ENCODE measurements at places on chromosomes 12 and 14. TPM values are rescaled to one million over a fixed set of nuclear protein-coding genes. Genes with fewer than 3 reads are reported as not detected.
A peak's percentile ranks its signal among the peaks of the same experiment; 100 is the strongest.

Gene SPATS2
- 5.7 TPM for total RNA-seq

Gene RHNO1
- 8.5 TPM for total RNA-seq

GRCh38 chr14:88505621-88506020, 49.2 kb downstream of the PTPN21 start:
- peaks cover 34% of the 10 kb centered on the region for H3K36me3 ChIP-seq
- H3K4me3 ChIP-seq = no peak overlapping the region

DNA sequence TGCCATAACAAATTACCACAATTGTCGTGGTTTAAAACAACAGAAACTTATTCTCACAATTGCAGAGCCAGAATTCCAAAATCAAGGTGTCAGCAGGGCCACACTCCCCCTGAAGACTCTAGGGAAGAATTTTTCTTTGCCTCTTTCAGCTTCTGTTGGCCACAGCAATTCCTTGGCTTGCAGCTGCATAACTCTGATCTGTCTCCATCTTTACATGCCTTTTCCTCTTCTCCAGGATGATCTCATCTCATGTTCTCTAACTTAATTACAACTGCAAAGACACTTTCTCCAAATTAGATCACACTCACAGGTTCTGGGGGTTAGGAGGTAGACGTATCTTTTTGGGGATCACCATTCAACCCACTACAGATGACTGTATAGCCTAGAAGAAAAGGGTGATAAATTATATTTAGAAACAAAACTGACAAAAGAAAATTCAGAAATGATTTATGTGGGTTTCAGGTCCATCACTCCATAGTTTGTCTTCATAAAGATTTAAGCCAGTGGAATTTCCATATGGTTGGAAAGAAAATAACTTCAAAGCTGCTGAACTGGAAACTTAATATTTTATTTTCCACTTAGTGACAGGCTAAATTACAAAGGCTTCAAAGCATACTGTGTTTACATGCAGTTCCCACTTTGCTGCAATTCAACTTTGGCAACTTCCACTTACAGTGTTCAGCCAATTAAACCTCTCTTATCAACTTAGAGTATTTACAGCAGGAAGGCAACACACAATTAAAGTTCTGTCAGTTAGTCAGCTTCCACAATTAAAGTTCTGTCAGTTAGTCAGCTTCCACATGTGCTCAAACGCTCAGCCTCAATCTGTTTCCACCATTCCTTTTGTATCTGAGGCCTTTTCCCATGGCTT, 213.3 kb downstream of the EPS8 start:
- H3K27ac ChIP-seq = no peak overlapping the region
- H3K27me3 ChIP-seq = no peaks in the 10 kb centered on the region
- H3K4me3 ChIP-seq = no peak overlapping the region
- no peak for DNase-seq
- H3K36me3 ChIP-seq = no peaks in the 10 kb centered on the region

DNA sequence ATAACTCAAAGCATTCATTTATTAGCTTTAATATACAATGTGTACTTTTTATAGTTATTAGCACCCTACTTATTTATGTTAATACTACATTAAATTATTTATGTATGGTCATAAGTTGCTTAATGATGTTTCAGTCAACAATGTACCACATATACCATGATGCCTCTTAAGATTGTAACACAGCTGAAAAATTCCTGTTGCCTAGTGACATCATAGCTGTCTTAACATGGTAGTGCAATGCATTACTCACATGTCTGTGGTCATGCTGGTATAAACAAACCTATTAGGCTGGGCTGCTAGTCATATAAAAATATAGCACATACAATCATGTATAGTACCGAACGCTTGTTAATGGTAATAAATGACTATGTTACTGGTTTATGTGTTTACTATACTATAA, 120.4 kb downstream of the ANO6 start:
- no peak overlapping the region for H3K27ac ChIP-seq
- peaks cover 10% of the 10 kb centered on the region for H3K4me1 ChIP-seq
- H3K36me3 ChIP-seq = peaks cover 14% of the 10 kb centered on the region
- no peaks in the 10 kb centered on the region for H3K27me3 ChIP-seq
- DNase-seq = no peak

GRCh38 chr12:124073356-124074035, 100.5 kb downstream of the ZNF664 start:
- DNase-seq = no peak
- H3K4me3 ChIP-seq = no peak overlapping the region
- no peak overlapping the region for H3K27ac ChIP-seq
- H3K27me3 ChIP-seq = no peaks in the 10 kb centered on the region
- no peaks in the 10 kb centered on the region for H3K36me3 ChIP-seq
- H3K4me1 ChIP-seq = no peaks in the 10 kb centered on the region

- no peak overlapping the region for H3K27ac ChIP-seq
- no peaks in the 10 kb centered on the region for H3K4me1 ChIP-seq
- DNase-seq = no peak
- H3K36me3 ChIP-seq = no peaks in the 10 kb centered on the region
- H3K27me3 ChIP-seq = peaks cover 3% of the 10 kb centered on the region
- H3K4me3 ChIP-seq = no peak overlapping the region
These were observed 6.5 kb downstream of the CEBPE start for GRCh38 chr14:23112359-23113178.

- DNase-seq = no peak
- no peak overlapping the region for H3K4me3 ChIP-seq
- no peaks in the 10 kb centered on the region for H3K27me3 ChIP-seq
- peak overlapping the region; percentile 33 for H3K27ac ChIP-seq
These were observed 44.7 kb upstream of the KCNJ8 start for GRCh38 chr12:21819236-21819635.

DNA sequence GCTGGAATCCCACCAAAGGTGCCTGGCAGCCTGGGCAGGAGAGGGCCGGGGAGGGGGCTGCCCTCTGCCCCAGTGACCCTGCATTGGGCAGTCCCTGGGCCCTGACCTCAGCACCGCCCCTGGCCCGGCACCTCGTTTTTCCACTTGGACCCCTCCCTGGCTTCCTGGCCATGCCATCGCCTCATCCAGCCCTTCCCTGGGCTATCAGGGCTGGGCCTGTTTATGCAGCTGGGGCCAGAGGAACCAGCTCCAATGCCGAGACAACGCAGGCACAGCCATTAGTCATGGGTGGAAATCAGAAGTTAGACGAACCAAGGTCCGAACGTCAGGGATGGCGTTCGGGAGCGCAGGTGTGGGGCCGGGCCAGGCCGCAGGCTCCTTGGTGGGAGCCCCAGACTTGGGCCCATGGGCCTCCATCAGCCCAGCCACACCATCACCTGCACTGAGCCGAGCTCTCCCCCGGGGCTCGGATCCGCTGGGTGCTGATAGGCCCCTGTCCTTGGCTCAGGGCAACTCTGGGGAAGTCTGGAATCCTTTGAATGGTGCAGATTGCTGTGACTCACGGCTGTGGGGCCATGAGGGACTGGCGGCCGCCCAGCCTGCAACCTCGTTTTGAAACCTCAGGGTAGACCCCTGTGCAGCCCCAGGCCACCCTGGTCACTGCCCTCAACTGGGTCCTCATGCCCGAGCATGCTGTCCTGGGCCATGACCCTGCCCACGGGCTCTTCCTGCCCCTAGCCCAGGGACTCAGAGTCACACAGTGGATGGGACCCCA, 169.4 kb downstream of the KIF26A start:
- H3K27ac ChIP-seq = no peak overlapping the region
- H3K4me3 ChIP-seq = no peak overlapping the region
- H3K36me3 ChIP-seq = no peaks in the 10 kb centered on the region
- peaks cover 4% of the 10 kb centered on the region for H3K27me3 ChIP-seq

DNA sequence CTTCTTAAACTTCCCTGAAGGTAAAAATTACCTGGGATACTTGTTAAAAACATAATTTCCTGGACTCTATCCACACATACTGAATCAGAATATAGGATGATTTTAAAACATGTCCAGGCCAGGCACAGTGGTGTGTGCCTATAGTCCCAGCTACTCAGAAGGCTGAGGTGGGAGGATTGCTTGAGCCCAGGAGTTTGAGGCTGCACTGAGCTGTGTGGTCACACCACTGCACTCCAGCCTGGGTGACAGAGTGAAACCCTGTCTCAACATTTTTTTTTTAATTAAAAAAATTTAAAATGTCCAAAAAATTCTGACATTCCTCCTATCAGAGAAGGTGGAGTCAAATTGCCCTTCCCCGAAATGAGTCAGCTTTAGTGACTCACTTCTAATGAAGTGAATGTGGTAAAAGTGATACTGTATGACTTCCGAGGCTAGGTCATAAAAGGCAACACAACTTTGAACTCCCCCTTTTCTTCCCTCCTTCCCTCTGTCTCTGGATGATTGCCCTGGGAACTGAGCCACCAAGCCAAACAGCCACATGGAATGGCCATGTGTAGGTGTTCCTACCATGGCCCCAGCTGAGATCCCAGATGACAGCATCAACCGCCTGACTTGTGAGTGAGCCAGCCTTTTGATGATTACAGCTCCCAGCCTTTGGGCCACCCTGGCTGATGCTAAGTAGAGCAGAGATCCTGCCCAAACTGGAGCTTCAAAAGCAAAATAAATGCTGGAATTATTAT, 36.3 kb downstream of the LIMA1 start:
- no peak overlapping the region for H3K4me3 ChIP-seq
- H3K27me3 ChIP-seq = no peaks in the 10 kb centered on the region
- H3K36me3 ChIP-seq = peaks cover 32% of the 10 kb centered on the region
- no peak for DNase-seq
- peaks cover 50% of the 10 kb centered on the region for H3K4me1 ChIP-seq

GRCh38 chr12:76366163-76366562, 17.9 kb upstream of the BBS10 start:
- H3K27me3 ChIP-seq = no peaks in the 10 kb centered on the region
- H3K36me3 ChIP-seq = peaks cover 33% of the 10 kb centered on the region
- H3K4me1 ChIP-seq = no peaks in the 10 kb centered on the region
- no peak overlapping the region for H3K4me3 ChIP-seq
- no peak for DNase-seq

GRCh38 chr12:24573621-24574020, 375.3 kb downstream of the BCAT1 start:
- H3K27ac ChIP-seq = no peak overlapping the region
- no peaks in the 10 kb centered on the region for H3K4me1 ChIP-seq
- no peaks in the 10 kb centered on the region for H3K36me3 ChIP-seq
